Stimulated activated CD4-positive, alpha-beta T cell treated with anti-CD3 and anti-CD28 coated beads, Interleukin-4, amount 100 ng/mL, for 24 hours (primary cell): ENCODE measurements at places on chromosomes 2 and 18.

- DNase-seq = no peak
These were observed 104.6 kb downstream of the CAPN13 start for GRCh38 chr2:30702694-30703093.

GRCh38 chr2:170929686-170930050 is 615 bp downstream of the GORASP2 start:
- peak; percentile 46 for DNase-seq

- DNase-seq = no peak
These were observed 15.5 kb downstream of the CYP1B1 start for GRCh38 chr2:38060236-38061018.

DNA sequence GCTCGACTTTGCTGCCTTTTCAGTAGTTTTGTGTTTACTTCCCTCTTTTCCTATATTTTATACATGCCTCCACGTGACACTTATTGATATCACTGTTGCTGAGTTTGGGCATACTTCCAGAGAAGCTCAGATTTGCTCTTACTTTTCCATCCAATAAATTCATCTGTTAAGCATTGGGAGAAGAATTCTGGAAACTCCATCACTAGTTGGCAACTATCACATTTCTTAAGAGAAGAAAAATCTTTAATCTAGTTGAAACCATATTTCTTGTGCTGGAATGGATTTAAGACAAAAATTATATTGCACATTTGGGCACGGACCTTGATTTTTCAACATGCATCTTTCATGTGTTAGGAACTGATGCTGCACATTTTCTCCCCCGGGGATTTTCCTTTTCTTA is 52.6 kb upstream of the CPO start:
- DNase-seq = no peak

DNA sequence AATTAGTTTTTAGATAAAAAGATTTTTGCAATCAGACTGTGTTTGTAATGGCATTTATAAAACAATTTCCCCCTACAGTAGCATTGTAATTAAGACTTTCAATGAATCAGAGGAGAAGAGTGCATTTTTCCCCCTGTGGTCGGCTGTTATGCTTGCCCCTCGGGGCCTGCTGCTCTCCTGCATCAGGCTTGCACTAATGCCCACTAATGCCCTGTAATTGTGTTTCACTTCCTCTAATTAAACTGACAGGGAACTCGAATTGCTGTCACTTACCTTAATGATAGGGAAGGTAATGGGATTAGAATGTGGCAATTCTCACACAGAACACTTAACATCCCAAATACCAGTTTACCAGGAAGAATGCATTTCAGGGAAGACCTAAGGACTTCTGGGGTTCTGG is 61.2 kb upstream of the LRRTM1 start:
- DNase-seq = no peak

DNA sequence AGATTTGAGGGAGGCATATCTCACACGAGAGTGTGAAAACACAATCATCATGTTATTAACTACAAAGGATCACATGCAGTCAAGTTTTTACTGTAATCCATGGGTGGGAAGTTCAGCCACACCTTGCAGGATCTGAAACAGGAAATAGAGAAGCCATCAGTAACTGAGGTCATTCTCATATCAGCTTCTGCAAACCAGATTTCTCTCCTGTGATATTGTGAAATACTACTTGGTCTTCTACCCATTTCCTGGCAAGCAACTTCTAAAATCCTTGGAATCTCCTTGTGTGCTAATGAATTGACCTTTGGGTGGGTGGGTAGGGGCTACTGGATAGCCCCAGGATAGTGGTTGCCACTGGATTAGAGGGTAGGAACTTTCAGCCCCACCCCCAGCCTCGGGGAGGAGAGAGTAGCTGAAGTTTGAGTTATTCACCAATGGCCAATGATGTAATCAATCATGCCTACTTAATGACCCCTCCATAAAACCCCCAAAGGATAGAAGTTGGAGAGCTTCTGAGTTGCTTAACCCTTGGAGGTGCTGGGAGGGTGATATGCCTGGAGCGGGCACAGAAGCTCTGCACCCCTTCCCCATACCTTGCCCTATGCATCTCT is 25.6 kb upstream of the TGIF1 start:
- DNase-seq = no peak

GRCh38 chr2:224410946-224411561 is 9.1 kb upstream of the FAM124B start:
- DNase-seq = no peak

- DNase-seq = no peak
These were observed 20.8 kb downstream of the COPS7B start for GRCh38 chr2:231807020-231807419.

DNA sequence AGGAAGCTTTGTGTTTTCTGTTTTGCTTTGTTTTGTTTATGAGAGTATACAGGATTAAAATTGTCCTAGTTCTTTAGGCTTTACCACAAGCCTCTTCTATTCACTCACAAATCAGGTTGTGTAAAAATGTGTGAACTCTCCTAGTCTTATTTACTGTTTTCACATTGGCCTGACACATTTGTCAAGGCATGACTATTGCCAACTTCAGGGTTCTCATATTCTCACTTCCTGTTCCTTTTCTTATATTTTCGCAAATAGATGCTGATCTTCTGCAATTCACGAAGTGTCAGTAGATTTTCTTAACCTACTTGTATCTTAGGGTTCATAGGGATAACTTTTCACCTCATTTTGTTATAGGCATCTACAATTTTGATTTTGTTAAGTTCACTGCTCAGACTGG is 67.1 kb downstream of the CCDC102B start:
- DNase-seq = no peak

DNA sequence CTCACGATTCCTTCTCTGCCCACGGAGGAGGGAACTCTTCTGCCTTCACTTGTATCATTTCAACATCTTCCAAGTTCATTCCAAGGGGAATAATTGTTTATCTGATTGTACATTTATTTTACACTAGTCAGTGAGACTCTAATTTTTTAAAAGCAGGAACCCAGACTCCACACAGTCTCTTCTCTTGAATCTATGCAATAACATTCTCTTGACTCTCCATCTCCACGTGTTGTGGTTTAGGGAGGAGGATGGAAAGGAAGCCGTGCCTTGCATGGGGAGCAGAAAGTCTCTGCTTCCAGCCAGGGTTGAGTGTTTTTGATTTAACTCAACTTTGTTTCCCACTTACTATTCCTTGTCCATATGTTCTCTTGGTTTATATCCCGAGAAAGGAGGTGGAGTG is 131.1 kb upstream of the RIOK3 start:
- no peak for DNase-seq

DNA sequence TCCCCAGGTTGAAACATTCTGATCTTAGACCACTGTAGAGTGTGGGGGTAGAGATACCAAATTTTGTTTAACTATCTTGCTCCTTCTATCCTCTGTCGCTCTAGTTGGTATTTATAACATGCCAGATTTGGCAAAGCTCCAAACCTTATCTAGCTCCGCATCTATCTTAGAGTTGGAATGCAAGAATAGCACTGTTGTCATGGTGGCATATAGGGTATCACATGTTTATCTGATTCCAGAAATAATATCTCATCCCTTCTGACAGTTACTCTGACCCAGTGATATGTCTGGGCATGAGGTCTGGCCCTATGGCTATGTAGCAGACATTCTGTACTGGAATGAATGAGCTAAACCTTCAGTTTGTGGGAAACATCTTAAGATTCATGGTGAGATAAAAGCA is 51.7 kb downstream of the CABYR start:
- no peak for DNase-seq

GRCh38 chr2:76640905-76641304 is 881.3 kb downstream of the LRRTM4 start:
- DNase-seq = no peak

GRCh38 chr2:11578986-11579774 is 45.3 kb downstream of the GREB1 start:
- DNase-seq = no peak

DNA sequence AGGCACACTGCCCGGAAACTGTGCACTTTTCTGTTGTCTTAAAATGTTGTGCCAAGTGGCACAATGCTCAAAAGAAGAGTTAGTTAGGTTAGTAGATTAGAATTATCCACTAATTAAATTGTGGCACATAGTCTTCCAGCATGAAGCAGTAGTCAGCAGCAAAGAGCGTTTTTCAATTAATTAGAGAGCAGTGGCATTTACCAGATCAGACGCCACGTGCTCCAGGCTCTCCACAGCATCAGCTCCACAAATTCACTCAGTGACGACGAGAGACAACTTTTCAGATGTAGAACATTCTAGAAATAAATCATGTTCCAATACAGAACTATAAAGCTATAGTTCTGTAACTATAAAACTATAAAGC is 16.4 kb upstream of the RTTN start:
- DNase-seq = no peak
